ENCODE measurements at places on chromosomes 1 and 21. TPM values are rescaled to one million over a fixed set of nuclear protein-coding genes. Genes with fewer than 3 reads are reported as not detected.

DNA sequence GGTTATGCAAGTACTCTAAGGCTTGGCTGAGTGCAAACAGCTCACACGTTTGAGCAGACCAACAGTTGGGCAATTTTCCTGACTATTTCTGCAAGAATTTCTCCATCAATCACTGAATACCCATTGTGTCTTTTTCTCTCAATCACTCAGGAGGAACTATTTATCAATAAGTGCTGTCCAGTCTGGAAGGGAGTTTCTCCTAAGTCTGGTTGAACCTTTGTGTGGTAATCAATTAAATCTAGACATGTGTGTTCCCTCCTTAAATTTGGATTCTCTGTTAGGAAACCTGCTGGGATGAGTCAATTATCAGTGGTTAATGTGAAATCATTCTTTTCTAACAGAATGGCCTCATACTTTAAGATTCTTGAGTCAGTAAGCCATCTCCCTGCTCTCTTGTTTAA lies 6.8 kb upstream of the AADACL3 start:
- DNase-seq = no peak

GRCh38 chr1:67700692-67701410 lies 15.8 kb downstream of the GADD45A start:
- no peak for DNase-seq

DNA sequence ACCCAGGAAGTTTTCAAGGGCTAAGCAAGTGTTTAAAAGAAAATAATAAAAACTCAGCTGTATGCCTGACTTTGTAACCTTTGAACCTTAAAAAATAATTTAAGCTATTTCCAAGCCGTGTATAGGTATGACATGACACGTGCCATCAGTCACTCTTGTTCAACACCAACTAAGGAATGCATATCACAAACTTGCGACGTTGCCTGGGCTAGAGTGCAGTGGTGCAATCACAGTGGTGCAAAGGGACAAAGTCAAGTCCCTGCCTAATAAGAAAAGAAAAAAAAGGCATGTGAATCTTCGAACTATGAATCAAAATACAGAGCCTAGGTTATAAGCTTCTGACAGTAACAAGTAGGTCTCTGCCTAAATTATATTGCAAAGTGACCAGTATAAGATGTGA lies 79.2 kb downstream of the SMYD2 start:
- DNase-seq = no peak

- DNase-seq = no peak
Measured at GRCh38 chr1:186492531-186493291, 31.8 kb upstream of the PDC start.

The TNN gene
- polyA plus RNA-seq = 3.8 TPM

All from muscle of arm (tissue), 14 donors.